Pons (tissue), 1 donor: ENCODE measurements at places on chromosomes 13 and 19.

DNA sequence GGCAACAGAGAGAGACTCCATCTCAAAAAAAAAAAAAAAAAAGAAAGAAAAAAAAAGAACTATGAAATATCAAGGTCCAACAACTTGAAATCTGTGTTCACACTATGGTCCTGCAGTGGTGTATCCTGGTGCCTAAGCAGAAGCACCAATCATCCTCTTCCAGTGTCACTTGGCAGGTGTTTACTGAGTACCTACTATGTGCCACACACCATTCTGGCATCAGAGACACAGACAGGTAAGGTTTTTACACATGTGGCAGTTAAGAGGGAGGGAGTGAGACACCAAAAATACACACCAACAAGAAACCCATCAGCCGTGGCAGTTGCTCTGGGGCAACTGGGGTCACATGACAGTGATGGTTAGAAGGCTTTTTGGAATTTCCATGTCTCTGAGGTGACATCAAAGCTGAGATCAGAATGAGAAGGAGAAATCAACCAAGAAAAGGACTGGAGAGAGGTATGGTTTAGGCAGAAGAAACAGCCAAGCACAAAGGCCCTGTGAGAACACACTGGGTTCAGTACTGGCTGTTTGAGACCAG lies 17.6 kb downstream of the PBX4 start:
- no peak for DNase-seq

DNA sequence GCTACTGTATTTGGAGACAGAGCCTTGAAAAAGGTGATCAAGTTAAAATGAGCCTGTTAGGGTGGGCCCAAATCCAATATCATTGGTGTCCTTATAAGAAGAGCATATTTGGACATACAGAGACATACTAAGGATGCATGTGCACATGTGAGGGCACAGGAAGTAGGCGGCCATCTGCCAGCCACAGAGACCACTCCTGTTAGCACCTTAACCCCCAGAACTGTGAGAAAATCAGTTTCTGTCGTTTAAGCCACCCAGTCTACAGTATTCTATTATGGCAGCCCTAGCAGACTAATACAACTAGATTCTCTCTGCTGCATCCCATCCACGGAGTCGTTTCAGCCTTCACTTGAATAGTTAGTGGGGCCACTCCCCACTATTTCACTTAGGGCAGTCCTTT lies 39.4 kb upstream of the DGKH start:
- no peak for DNase-seq

DNA sequence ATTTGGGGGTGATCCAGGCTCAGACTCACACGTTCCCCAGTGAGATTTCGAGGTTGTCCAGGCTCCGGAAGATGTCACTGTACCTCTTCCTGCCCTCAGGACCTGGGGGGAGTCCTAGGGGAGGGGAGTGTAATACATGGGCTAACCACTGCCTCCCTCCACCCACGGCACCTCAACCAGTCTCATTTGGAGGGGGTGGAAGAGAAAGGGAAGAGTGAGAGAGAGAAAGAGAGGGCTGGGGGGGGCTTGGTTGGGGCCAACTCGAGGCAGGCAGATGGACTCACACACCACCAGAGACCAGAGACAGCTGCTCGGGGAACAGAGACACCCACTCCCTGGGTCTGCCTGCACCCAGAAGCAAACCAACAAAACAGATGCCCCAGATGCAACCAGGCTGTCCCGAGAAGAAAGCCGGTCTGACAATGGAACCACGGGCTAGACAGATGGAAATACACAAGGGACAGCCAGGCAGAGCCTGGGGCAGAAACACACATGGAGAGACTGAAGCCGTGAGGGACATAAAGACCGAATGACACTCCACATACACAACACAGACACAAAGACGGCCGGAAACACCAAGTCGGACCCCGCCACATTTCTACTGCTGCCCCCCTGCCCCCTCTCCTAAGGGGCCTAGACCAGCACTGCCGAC lies 825 bp downstream of the GMIP start:
- no peak for DNase-seq

GRCh38 chr19:36604656-36605100 lies 435 bp upstream of the ZNF382 start:
- peak; percentile 65 for DNase-seq

DNA sequence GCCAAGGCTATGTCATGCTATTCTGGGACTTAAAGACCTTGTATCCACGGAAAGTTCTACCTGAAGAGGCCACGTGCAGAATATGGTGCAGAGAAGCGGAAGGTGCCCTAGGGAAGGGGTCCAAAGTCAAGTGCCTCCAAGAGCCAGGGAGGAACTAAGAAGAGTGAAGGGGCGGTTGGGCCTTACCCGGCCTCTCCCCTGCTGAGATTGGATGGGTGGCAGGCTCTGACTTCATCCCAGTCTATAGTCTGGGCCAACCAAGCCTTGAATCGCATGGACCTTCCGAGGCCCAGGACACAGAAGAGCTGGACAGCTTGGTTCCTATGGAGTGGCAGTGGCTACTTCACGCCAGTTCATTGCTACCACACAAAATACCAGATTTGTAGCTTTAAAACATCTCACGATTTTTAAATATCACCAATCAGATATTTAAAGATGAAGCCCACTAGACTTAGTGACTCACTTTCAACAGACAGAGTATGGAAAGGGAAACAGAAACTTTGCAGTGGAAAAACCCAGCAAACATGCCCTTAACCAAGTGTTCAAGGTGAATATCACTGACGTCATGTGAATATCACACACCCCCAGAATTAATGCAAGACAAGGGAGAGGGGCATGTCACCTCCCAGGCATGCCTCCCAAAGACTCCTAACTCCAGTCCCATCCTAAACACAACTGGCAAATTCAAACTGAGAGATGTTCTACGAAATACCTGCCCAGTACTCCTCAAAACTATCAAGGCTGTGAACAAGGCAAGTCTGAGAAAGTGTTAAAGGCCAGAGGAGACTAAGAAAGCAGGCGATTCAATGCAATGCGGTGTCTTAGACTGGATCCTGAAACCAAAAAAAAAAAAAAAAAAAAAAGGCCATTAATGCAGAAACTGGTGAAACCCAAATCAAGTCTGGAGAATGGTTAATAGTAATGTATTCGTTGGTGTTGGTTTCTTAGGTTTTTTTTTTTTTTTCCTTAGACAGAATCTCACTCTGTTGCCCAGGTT lies 10.2 kb downstream of the C19orf12 start:
- DNase-seq = no peak

GRCh38 chr19:12825254-12826131 lies 8.9 kb downstream of the RTBDN start:
- no peak for DNase-seq

DNA sequence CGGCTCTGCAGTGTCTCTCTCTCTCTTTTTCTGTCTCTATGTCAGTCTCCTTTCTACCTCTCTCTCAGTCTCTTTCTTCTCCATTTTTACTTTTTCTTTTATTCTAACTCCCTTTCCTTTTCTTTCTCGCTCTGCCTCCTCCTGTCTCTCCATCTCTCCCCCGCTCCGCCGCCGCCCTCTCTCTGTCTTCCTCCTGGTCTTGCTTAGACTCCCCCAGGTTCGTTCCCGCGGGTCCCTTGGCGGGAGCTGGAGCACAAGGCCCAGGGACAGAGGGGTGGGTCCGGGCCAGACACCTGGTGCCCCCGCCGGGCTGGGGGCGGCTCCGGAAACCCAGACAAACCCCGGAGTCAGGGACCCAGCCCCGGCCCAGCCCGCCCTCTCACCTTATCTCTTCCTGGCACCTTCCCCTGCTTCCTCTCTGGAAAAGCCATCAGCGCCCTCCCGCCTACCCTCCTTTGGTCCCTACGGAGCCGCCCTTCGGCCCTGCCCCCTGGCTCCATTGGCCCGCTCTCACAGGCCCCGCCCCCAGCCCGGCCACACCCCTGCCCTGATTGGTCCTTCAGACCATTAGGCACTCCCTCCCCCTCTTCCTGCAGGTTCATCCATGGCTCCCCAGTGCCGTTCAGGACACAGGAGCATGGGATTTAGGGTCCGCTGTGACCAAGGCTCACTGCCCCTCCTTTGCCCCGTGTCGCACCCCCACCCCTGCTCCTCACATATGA lies 15.4 kb upstream of the NOP53 start:
- no peak for DNase-seq

DNA sequence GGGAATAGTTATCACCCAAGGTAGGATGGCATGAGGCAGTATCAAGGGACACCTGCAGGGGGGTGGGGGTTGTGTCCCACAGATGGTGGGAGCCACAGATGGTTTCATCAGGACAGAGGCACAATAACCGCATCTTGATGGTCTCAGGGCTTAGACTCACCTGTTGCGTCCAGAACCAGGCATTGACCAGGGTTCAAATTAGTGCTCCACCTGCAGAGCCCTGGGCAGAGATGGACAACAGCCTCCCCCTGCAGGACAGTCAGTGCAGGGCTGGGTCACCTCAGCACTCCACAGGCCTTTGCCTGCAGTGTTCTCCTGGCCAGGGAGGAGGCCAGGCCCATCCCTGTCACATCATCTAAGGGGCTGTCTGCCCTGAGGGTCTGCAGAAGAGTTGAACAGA lies 14.5 kb upstream of the CEACAM1 start:
- DNase-seq = no peak

- no peak for DNase-seq
Observed at GRCh38 chr13:29471551-29471950, 123.9 kb downstream of the SLC7A1 start.

DNA sequence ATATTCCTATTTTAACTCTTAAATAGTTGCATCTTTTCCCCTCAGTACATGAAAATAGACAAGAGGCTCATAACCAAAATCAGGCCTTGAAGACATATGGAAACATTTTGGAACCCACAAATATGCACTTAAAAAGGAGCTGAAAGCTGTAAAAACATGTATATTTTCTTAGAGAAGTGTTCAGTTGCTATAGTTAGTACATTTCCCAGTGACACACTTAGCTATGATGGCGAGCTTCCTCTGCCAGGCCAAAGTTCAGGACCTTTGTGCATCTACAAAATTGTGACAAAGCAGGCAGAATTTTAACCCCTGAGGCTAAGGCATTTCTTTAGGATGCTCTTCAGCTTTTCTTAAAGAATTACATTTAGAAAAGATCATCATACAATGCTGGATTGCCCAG lies 54.5 kb downstream of the RCBTB2 start:
- no peak for DNase-seq

DNA sequence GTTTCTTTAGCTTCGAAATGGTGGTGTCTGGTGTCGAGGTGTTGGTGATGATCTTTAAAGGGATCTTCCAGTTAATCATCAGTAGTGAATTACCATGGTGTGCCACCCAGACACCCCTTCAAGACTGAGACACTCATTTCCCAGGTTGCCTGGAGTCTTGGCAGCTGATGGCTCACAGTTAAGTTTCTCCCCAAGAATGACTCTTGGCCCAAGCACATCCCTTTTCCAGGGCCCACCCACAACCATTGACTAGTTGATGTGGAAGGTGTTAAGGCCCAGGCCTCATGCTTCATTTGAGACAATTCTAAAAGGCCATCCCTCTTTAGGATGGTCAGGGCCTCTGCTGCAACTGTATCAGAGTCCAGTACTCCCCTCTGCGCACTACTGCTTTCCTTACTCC lies 145.5 kb downstream of the FOXO1 start:
- no peak for DNase-seq

DNA sequence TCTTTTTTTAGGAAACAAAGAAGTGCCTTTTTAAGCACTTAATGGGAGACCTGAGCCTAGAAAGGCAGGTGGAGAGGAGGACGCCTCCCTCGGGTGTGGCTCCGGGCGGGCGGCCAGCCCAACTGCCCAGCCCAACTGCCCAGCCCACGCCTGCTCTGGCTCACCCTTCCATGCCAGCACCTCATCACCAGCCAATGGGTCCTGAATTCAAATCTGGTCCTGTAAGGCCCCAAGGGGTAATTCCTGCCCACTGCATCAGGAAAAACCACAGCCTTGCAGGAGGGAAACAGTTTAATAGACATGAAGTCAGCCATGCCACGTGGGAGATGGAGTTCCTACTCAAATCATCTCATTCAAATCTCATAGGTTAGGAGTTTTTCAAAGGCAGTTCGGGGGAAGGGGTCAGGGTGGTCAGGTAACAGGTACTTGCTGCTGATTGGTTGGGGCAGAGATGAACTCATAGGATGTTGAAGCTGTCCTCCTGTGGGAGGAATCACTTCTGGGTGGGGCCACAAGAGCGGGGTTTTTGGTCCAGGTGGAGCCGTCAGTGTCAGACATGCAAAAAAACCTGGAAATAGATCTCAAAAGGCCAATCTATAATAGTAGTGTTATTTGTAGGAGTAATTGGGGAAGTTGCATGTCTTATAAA lies 64.9 kb downstream of the HSPH1 start:
- DNase-seq = no peak

GRCh38 chr13:20174656-20175405 lies 14.0 kb upstream of the GJA3 start:
- DNase-seq = no peak

DNA sequence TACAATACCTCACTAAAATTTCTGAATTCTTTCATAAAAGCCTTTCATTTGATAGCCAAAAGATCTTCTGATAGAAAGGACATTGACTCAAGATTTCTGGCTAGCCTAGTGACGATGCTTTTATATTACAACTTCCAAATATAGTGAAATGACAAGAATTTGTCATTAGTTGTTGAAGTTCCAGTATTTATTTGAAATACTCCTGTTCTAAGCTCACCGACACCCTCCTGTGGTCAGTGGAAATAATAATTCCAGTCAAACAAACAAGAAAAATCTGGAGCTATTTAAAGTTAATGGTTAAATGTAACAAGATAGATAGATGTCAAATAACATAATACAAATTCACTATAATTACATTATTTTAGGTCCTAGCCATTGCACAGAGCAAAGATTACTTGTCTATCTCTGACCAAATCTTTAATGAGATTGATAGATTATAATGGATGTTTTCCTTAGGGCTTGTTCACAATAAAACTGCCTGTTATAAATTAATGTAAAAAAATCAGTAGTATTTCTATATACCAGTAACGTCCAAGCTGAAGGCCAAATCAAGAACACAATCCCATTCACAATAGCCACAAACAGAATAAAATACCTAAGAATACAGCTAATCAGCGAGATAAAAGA lies 195.5 kb downstream of the RGCC start:
- peak; percentile 86 for DNase-seq

DNA sequence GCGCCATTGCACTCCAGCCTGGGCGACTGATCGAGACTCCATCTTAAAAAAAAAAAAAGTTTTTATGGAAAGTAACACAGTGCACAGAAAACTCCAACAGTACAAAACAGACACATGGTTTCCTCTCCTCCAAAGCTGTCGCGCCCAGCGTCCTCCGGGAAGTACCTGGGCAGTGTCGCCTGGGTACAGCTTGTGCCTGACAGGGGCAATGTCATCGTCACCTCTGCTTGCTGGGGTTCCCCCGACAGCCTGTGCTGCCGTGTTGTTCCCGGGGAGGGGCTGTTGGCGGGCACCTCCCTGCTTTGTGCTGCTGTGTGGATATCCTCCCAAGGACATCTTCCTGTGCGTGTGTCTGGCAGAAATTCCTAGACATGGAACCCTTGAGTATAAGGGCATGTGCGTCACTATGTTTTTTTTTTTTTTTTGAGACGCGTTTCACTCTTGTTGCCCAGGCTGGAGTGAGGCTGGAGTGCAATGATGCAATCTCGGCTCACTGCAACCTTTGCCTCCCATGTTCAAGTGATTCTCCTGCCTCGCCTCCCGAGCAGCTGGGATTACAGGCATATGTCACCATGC lies 2.4 kb upstream of the F2RL3 start:
- DNase-seq = no peak
